ENCODE measurements at places on chromosomes 16 and 17.
A peak's percentile ranks its signal among the peaks of the same experiment; 100 is the strongest.

- no peak for DNase-seq
Observed at GRCh38 chr17:10117581-10118001, 80.8 kb downstream of the GAS7 start.

- no peak for DNase-seq
Observed at GRCh38 chr16:87210894-87211293, 106.3 kb downstream of the C16orf95 start.

GRCh38 chr17:45768000-45768399, 16.1 kb upstream of the CRHR1 start:
- DNase-seq: no peak

- DNase-seq: no peak
Observed at GRCh38 chr16:25689137-25689836, 2.5 kb upstream of the HS3ST4 start.

DNA sequence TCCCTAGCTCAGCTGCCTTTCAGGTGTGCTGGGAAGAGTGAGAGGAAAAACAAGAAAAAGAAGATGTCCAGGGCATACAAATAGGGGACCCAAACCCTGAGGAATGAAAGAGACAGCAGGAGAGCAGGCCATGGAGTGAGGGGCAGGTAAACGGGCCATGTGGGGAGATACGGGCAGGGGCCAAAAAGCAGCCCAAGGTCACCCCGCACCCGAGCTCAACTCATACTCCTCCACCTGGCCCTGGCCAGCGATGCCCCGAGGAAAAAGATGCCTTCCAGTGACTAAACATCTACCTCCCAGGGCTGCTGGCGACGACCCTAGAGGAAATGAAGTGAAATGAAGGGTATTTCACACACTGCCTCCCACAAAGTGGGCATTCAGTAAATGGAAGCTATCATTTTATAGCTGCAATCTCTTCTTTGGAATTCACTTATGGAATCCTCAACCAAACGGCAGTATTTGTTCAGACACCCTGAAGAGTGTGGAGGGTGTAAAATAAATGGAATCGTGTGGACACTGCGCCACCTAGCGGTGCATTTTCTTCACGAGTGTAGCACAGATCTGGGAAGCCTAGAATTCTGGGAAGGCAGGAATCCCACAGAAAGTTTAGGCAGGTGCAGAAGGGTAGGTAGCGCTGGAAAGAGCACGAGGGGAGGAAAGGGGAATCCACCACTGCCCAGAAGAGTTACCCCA, 14.9 kb downstream of the ELAC2 start:
- no peak for DNase-seq

GRCh38 chr17:5571281-5571680, 13.0 kb downstream of the NLRP1 start:
- DNase-seq: no peak

GRCh38 chr16:85663891-85664321, 24.8 kb downstream of the GINS2 start:
- DNase-seq: no peak

DNA sequence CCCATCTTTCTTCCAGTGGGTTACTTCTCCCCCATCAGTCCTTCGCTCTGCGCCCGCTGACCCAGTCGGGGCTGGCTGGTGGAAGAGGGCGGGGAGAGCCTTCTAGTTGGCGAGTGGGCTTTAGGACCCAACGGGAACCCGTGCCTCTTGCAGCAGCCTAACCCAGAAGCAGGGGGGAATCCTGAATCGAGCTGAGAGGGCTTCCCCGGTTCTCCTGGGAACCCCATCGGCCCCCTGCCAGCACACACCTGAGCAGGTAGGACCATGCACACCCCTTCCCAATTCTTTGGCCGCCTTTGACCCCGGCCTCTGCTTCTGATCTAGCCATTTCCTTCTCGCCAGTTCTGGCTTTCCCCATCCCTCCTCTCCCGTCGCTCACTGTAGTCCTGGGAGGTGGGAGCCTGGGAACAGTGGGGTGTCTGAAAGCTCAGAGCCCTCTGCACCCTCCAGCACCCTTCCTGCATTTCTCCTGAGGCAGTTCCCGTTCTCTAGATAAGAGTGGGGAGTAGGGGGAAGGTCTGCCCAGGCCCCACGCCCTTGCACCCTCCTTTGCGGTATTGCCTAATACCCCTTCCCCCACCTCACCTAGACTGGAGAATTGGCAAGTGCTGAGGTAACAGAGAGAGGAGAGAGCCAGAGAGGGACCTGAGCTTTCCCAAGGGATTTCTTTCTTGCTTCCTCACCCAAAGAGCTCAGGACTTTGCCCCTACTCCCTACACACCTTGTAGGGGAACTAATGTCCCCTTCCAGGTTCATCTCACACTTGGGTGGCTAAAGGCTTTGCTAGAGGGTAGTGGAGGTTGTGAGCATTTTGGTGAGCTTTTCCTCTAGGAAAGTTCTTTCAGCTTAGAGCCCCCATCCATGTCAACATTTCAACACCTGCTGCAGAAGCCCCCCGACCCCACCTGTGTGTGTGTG, at the start of gene RARA:
TSS of gene RARA (plus strand) at position 150 of the 918 bp plus-strand sequence. CDS start 22,039 bp downstream, outside the sequence.
- DNase-seq: no peak

- no peak for DNase-seq
Observed at GRCh38 chr16:8026450-8026849, 563.9 kb downstream of the TMEM114 start.

DNA sequence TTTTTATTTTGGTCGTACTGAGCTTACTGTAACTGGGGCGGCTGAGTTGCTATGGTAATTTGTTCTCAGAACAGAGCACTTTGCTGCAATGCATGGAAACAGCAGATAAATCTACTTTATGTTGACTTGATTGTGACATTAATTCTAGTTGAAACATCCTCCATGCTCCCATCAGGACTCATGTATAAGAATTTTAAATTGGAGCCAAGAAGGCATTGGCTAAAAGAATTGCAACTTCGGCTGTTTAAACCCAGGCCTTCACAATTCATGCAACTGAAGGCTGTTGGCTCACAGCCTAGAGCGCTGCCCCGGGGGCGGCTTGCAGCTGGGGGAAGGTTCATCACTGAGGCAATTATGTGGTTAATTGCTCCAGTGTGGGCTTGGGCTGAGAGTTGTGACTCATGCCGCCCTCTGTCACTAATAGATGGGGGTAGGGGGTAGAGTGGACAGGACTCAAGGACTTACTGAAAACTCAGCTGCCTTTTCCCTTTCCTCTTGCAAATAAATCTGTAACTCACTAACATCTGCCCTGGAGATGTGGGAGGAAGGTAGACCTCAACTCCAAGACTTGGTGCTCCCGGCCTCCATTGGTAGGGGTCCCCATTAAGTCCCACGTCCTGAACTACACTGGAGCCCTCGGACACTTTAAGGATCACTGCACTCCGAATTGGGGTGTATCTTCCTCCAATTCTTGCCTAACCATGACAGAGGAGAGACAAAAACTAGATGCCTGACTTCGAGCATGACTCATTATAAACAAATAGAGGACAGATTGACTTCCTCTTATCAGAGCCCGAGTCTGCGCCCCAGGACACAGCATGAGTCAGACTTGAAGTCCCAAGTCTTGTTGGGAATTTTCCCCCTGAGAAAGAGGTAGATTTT, 37.5 kb downstream of the ERCC4 start:
- no peak for DNase-seq

DNA sequence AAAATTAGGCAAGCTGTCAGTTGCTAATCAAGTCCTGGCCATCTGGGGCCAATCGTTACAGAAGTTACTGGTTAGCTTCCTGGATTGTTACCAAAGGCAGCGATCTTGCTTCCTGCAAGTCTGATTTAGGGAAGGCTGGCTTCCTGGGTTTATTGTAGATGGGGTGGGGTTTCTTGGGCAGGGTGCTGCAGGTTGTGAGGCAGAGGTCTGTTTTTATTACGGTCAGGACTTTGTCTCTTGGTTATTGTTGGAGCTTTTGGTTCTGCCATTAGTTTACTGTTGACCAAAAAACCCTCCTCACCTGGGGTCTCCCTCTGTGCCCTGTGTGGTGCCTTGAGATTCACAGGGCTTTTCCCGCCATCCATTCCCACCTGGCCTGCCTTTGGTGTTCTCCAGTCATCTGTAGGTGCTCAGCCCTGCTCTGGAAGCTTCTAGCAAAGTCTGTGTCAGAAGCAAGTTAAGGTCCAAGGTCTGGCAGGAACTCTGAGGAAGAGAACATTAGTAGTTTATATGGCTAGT, 36.9 kb downstream of the SLC47A1 start:
- DNase-seq: no peak

DNA sequence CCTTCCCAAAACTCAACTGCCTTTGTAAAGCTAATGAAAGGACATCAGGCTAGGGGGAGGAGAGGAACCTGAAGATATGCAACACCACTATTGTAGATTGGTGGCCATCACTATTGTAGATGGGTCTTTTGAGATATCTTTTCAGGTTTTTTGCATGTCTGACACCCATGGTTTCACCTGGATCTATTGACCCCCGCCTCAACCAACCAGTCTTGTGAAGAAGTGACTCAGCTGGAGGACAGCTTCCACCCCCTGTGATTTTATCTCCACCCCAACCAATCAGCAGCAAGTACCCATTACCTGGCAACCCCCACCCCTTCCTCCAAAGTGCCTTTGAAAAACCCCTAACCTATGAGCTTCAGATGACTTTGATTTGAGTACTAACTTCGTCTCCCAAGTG, 382.6 kb upstream of the GOT2 start:
- no peak for DNase-seq

DNA sequence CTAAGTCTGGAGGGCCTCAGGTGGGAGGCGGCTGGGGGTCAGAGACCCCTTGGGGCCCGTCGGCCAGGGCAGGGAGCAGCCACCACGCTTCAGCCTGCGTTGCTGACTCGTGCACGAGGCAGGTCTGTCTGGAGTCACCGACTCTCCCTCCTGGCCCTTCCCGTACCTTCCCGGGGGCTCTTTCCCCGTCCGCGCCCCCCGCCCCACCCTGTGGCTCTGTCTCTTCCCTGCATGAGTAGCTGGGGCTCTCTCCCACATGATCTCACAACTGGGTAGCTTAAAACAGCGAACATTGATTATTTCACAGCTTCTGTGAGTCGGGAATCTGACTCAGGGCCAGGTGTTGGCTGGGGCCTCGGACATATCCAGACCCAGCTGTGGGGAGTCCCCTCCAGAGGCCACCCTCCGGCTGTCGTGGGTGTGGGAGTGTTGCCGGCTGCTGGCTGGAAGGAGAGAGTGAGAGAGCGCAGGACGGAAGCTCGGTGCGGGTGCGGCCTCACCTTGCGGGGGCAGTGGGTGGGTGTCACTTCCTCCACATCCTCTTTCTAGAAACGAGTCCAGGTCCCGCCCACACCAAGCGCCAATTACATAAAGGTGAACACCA, 17.3 kb downstream of the BAHCC1 start:
- DNase-seq: peak; percentile 25

GRCh38 chr17:22703204-22703603, 1010.9 kb downstream of the KCNJ18 start:
- no peak for DNase-seq

DNA sequence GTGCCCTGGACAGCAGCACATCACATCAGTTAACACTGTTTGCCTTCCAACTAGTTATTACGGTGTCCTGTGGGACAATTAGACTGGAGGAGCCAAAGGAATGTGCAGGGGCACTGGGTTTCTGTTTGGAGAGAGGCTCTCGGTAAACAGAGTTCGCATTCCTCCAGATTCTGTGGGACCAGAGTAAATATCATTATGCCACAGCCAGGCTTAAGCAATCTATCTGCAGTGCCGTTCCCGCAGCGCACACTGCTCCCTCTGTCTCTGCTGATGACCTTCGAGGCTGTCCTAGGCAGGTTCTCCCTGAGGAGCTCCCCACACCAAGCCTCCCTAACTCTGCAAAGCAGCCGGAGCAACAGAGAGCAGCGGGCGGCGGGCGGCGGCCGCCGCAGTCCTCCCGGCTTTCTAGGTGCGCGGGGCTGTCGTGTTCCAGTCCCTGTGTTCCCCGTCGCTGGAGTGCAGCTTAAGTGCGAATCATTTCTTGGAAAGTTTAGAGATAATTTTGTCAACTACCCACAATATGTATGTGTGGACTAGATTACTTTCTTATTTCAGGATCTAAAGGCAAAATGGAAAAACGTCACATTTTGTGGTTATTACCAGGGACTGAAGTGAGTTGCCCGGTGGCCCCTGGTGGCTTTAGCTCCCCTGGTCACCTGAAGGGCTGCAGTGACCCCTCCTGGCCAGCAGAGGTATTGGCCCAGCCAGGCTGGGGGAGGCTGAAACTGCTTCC, 43.3 kb downstream of the PGS1 start:
- DNase-seq: peak; percentile 57

GRCh38 chr17:19677736-19678379, 29.3 kb downstream of the ALDH3A2 start:
- DNase-seq: no peak

- DNase-seq: no peak
Observed at GRCh38 chr16:19708296-19709205, 9.5 kb downstream of the KNOP1 start.

DNA sequence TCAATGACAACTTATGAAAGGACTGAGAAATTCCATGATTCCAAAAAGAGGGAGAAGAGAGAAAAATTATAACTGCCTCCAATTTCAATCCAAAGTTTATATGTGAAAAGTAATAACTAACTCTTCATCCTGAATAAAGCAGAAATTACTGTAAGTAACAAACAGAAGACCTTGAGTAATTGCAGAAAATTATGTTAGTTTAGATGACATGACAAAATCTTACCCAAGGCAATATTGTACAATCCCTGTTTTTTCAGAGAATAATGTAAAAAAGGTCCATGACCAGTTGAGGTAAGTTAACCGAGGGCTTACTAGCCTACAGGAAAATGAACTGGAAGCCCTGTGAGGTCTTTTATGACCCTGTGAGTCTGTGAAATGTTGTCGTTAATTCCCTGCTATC, 949.5 kb upstream of the SOX9 start:
- DNase-seq: no peak

GRCh38 chr17:45369421-45369820, 52.6 kb upstream of the MAP3K14 start:
- DNase-seq: no peak

DNA sequence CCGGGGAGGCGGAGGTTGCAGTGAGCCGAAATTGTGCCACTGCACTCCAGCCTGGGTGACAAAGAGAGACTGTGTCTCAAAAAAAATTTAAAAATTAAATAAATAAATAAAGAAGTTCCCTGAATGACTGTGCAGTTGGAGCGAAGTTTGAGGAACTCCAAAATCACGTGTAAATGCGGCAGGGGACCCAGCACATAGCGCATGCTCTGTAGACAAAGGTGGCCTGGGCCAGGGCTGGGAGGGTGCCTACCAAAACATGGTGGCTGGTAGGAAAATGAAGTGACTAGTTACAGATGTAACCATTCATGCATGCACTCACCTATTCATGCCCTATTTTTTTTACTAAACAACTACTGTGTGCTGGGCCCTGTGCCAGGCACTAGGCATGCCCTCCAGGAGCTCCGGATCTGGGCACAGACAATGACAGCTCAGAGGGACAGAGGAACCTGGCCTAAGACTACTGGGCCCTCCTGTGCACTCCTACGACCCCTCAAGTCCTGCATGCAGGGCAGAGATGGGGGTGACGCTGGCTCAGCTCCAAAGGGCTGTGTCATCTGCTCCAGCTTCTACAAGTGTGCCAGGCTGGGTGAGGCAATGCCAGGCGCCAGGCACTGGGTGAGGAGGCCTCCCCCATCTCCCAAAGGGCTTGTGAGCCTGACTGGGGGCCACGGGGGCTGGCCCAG, 65.3 kb downstream of the RMI2 start:
- DNase-seq: no peak

All from effector memory CD4-positive, alpha-beta T cell (primary cell).